ENCODE measurements at places on chromosomes 4 and X. TPM values are rescaled to one million over a fixed set of nuclear protein-coding genes. Genes with fewer than 3 reads are reported as not detected.

TMEM31 gene
- total RNA-seq, result not detected

TDO2 gene
- 0.38 TPM for total RNA-seq

PF4V1 gene
- total RNA-seq, result not detected

MID2 gene
- 8.7 TPM for total RNA-seq

PRR32 gene
- not detected for total RNA-seq
